ENCODE measurements at places on chromosomes 7 and 10.

DNA sequence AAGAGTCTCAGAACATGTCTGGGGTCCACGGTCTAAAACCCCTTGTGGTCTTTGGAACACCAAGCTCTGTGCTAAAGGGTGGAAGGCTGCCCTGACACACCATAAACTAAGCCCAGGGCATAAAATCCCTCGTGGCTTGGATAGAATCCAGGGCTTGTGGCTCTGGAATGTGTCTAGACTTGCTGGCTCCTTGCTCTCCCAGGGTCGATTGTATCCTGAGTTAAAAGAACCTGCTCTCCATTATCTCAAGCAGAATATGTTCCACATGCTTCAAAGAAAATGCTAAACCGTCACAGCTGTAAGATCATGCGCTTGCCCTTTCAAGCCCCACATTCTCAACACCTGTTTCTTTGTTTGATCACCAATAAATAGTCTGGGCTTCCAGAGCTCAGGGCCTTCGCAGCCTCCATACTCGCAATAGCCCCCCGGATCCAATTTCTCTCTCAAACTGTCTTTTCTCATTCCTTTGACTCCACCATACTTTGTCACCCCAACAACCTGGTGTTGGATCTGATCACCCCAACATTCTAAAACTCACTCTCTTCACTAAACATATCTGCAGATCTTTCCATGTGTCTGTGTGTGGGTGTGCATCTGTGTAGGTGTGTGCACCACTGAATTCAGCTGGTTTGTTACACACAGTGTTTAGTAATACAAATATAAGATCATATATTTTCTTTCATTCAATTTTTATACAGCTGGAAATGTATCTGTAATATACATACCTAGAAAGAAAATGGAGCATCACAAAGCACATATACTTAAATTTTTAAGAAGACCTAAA lies 238.5 kb downstream of the ZMYND11 start:
- DNase-seq, result no peak

DNA sequence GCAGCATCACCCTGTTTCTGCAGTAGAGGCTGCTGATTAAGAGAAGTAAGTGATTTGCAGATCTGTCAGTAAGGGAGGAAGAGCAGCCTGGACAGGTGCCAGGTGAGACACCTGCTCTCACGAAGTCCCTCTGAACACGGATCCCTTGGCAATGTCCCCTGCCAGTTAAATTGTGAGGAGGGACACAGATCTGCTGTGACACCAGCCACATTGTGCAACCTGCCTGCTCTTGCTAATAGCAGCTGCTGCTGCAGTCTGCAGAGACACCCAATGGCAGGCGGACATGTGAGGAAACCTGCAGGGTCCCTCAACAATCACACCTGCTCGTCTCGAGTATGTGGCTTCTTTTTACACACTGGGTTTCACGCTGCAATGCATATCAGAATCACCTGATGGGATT lies 31.9 kb downstream of the ANXA11 start:
- DNase-seq, result no peak

DNA sequence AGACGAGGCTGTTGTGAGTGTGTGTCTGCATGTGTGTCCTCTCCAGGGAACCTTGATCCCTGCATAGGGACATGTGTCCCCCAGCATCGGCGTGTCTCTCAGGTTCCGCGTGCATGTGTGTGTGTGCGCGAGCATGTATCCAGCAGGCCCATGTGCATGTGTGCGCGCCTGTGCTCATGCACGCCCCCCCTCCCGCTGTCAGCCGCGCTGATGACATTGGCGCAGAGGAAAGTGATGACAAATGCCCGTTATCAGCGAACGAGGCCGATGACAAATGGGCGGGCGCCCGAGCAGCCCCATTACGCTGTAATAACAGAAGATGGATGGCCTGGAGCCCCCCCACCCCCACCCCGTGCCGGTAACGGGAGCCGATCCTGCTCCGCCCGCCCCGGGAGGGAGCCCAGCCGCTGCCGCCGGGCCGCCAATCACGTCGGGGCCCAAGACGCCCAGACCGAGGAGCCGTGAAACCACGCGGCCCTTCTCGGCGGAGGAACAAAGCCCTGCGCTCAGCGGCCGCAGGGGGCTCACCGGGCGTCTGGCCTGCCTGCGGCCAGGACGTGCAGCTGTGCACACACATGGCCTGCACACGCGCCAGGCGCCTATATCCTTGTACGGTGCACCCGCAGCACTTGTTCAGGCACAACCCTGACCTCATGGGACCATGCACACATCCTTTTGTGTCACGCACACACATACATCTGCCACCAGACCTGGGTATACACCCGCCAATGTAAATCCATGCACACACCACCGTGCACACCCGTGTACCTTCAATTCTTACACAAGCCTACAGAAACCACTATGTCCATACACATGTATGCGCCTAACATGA lies 21.5 kb downstream of the POLL start:
- DNase-seq, result no peak

DNA sequence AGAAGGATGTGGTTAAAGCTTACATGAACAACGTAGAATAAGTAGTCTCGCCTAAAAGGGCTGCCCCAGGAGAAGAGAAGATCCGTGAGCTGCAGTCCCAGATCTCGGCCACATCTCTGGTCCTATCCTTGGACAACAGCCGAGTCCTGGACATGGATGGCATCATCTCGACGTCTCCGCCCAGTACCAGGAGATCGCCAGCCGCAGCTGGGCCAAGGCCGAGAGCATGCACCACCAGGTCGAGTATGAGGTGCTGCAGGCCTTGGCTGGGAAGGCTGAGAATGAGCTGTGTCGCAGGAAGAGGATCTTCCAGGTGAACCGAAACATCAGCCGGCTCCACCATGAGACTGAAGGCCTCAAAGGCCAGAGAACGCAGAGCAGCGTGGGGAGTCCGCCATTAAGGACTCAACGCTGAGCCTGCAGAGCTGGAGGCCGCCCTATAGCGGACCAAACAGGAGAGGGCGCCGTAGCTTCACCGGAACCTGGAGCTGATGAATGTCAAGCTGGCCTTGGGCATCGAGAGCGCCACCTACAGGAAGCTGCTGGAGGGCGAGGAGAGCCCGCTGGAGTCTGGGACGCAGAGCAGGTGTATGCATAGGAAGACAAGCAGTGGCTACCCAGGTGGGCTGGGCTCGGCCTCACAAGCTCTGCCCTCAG lies 22.2 kb downstream of the LIPK start:
- DNase-seq, result no peak

- DNase-seq, result no peak
Observed at GRCh38 chr10:119025776-119026175, 3.7 kb upstream of the NANOS1 start.

DNA sequence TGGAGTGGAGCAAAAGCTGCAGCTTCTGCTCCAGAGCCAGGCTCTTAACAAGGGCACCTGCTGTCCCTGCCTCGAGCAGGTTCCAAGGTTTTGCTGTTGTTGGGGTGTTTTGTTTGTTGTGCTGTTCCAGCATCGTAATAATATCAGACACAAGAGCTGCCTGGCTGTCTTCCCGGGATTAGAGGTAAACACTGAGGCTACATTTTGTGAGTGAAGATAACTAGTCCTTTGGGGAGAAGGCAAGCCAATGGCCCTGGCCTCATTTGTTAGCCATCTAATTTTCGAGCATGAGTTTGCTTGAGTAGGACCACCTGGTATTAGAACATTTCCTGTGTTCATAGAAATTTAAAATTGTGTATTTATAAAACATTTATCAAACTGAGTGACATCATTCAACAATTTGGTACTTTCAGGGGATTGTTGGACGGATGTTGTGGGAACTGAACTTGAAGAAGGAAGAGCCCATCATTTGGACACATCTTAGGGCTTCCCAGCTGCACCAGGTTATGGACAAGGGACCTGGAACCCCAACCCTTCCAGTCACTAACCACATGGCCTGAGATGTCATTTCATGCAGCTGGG lies 555.0 kb downstream of the TNS3 start:
- no peak for DNase-seq

All from stimulated activated CD4-positive, alpha-beta T cell treated with anti-CD3 and anti-CD28 coated beads, Interleukin-2, amount 100 ng/mL, for 4 hours (primary cell).